ENCODE measurements at places on chromosomes 16 and 17. TPM values are rescaled to one million over a fixed set of nuclear protein-coding genes. Genes with fewer than 3 reads are reported as not detected.

DNA sequence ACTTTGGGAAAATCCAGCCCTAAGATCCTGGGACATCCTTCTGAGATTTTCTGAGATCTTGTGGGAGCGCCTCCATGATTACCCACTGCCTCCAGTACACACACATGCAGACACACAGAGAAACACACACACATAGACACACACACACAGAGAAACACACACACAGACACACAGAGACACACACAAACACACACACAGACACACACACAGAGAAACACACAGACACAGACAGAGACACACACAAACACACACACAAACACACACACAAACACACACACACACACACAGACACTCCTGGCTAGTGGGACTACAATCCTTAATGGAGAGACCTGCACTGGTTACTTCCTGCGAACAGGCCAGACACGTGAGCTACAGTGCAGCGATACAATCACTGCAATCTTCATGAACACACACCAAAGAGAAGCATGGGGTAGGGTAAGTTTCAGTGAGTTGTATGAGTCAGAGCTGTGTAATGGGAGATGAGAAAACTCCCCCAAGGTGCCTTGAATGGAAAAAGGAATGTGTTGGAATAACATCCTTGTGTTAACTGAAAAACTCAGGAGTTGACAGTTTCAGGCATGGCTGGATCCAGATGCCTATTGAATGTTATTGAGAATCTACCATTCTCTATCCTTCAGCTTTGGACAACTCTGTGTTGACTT lies 79.5 kb downstream of the SLC6A2 start:
- DNase-seq, result no peak

- no peak for DNase-seq
Observed at GRCh38 chr16:13315642-13316427, 414.4 kb downstream of the SHISA9 start.

CBFB gene
- 62.5 TPM for total RNA-seq

DNA sequence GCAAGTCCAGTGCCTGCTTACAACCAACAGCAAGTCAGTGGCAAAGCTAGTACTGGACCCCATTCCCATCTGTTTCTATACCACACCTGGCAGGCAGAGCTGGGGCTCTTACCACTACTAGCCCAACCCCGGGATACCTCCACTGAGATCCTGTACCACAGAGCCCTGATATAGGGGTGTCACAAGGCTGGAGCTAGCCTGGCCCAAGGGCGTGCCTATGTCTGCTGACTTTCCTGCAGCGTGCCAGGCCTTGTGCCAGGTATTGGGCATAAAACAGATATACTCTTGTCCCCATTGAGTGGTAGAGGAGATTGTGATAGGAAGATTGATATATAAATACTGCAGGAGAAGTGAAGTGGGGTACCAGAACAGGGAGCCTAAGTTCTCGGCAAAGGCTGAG lies 44.4 kb downstream of the PLD6 start:
- DNase-seq, result no peak

GRCh38 chr16:56988161-56988947 lies 1.0 kb upstream of the NLRC5 start:
- DNase-seq, result no peak

CMTM1 gene
- 3.1 TPM for total RNA-seq

DNA sequence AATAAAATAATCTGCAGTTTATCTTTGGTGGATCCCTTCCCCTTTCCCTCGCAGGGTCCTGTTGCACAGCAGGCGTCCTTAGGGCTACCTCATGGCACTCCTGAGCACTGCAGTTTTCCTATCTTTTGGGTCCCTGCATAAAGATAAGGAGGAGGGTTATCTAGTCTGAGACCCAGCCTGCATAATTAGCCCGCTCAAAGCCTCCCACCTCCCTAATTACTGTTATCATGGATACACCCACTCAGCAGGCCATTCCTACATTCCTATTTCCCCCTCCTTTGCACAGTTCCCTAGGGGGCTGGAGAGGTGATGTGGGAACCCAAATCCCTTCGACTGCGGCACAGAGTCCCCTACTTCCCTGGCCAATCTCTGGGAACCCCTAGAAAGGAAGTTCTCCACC lies 5.1 kb upstream of the CLUH start:
- no peak for DNase-seq

- no peak for DNase-seq
Observed at GRCh38 chr16:48434653-48435317, 49.6 kb upstream of the SIAH1 start.

GRCh38 chr17:14330492-14330962 lies 29.6 kb downstream of the HS3ST3B1 start:
- no peak for DNase-seq

DNA sequence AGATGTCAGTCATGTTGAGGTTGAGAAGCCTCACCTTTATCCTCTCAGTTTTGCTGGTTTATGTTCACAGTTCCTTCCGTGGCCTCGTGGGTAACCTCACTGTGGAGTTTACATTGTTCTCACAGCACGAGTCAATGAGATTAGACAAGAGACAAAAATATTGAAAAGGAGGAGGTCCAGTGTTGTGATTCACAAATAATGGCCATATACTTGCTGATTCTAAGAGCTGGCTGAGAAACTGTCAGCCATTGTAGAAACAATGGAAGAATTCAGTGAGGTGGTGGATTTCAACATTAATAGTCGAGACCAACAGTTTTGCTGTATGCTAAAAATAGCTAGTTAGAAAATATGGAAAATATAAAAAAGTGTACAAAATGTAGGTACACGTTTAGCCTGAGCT lies 176.4 kb upstream of the WSCD1 start:
- no peak for DNase-seq

CD79B gene
- 1.3 TPM for total RNA-seq
